ENCODE measurements at places on chromosomes 7 and 10.

- no peak for DNase-seq
Observed at GRCh38 chr7:116461500-116461899, 38.0 kb upstream of the CAV2 start.

- DNase-seq = no peak
Observed at GRCh38 chr7:75982306-75983064, 11.9 kb downstream of the TMEM120A start.

- DNase-seq = peak; percentile 7
Observed at GRCh38 chr10:33211106-33211878, 123.2 kb downstream of the NRP1 start.

DNA sequence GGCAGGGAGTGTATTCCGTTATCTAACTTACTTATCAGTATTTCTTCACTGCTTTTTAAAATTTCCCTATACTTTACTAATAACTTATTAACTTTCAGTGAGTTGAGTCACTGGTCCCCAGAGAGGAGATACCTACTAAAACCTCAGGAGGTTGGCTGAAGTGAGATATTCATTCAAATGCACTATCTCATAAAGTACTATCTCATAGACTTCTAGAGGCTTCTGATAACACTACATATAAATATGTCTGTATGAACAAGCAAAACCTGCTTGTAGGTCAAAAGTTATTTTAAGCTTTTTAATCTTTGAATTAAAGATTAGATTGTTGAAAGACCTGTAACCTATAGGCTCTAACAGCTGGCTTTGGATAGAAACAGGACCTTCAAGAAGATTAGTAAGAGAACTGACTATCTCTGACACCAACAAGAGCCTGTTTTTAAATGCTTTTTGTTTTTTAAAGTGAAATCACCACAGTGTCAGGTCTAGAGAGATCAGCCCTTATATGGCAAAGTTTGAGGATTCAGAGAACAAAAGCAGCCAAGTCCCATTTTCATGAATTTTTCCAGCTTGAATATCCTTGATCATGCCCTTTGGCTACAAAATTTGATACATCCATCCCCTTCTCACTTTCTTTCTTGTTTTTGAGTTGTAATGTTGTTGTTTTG is 242.2 kb downstream of the ARL4A start:
- no peak for DNase-seq

DNA sequence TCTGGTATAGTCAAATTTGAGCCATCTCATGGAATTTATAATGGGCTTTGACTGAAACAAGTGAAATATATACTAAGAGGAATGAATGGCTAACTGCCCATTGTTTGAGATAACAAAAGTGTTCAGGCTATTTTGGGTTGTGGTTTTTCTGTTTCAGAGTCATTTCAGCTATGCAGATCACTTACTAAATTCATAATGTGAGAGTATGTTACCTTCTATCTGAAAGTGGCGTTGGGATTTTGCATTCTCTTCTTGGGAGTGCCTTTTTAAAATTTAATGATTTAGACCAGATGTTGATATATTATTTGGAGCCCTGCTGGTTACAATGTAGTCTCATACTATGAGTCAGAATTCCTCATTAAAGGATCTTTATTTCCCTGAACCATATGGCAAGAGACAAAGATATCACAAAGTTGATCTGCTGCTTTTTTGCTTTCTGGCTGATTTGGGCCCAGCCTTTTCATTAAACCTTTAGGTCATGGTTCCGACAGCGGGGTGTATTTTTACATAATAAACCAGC is 10.4 kb downstream of the VCL start:
- no peak for DNase-seq

DNA sequence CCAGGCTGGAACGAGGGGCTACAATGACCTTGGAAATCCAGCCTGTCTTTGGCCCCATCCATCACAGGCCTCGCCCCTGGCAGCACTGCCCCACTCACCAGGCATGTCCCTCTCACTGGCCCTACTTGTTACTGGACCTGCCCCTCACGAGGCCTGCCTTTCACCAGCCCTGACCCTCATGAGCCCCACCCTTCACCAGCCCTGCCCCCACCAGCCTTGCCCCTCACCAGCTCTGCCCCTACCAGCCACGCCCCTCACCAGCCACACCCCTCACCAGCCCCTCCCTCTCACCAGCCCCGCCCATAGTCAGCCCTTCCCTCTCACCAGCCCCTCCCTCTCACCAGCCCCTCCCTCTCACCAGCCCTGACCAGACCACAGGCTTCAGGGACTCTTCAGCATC is 57.8 kb downstream of the COL26A1 start:
- no peak for DNase-seq

- no peak for DNase-seq
Observed at GRCh38 chr7:90660819-90661218, 64.7 kb downstream of the CDK14 start.

DNA sequence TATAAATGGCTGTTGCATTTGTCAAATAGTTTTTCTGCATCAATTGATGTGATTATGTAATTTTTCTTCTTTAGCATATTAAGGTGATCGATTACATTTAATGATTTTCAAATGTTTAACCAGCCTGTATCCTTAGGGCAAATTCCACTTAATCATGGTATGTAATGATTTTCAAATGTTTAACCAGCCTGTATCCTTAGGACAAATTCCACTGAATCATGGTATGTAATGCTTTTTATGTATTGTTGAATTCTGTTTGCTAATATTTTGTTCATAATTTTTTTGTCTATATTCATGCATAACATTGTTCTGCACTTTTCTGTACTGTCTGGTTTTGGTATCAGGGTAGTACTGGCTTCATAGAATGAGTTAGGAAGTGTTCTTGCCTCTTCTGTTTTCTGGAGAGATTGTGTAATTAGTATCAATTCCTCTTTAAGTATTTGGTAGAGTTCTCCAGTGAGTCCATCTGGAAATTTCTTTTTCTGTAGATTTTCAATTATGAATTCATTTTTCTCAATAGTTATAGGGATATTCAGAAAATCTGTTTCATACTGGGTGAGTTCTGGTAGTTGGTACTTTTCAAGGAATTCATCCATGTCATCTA is 393.2 kb upstream of the FOXK1 start:
- no peak for DNase-seq

DNA sequence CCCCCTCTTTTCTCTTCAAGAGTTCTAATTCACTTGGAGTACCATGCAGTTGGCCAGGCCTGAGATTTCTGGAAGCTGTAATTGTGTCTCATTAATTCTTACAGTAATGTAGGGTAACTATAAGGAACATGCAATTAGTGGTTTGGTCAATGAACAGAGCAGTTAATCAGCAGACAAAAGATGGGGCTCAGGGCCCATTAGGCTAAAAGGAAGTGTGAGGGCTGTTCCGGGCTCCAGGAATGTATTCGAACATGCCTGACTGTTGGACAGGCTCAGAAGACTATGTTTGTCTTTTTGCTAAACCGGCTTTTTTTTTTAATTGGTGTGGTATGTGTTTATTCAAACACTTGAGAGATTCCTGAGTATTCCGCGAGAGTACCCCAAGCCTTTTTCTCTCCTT is 42.5 kb upstream of the FZD8 start:
- DNase-seq = no peak

DNA sequence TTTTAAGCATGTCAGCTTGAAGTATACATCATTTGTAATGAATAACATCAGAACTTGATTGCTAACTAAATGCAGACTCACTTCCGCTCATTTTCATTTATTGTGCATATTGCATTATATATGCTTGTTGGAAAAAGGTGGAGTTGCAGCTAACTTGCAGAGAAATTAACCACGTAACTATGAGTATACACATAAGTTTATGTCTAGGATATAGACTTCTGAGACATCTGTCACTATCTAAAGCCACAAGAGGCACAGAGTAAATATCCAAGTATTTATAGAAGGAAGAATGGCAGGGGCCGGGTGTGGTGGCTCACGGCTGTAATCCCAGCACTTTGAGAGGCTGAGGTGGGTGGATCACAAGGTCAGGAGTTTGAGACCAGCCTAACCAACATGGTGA is 47.3 kb downstream of the TNPO3 start:
- DNase-seq = no peak

GRCh38 chr10:2210088-2210487 is 472.8 kb upstream of the ADARB2 start:
- no peak for DNase-seq

GRCh38 chr10:47269294-47269693 is 30.7 kb upstream of the GDF10 start:
- DNase-seq = no peak

- DNase-seq = no peak
Observed at GRCh38 chr7:69880840-69881239, 282.6 kb downstream of the AUTS2 start.

DNA sequence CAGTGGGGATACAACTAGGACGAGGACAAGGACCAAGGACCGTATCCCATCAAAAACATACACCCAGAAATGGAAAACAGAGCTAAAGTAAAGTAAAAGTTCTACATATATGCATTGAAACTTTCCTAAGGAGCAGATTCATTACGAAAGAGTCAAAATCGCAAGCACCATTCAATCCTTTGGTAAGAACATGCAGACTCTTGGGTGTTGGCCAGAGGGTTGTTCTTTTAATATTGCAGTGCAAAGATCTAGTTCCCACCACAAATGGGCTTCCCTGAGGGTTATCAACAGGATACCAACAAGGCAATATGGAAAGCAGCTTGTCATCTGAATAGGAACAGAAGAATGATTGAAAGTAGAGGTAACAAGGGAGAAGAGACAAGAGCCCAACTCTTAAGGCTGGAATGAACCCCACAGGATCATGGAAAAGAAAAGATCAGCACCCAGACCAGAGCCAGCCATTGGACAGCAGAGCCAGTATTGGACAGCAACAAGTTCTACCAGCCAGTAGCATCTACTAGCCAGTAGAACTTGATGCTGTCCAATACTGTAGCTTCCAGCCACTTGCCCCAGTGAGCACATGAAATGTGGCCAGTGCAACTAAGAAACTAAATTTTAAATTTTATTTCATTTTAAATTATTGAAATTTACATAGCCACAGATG is 66.0 kb downstream of the OSBPL3 start:
- DNase-seq = no peak

- no peak for DNase-seq
Observed at GRCh38 chr10:14617852-14618251, 156.8 kb downstream of the FAM107B start.

GRCh38 chr10:132336919-132337407 is 5.0 kb downstream of the LRRC27 start:
- peak; percentile 8 for DNase-seq

DNA sequence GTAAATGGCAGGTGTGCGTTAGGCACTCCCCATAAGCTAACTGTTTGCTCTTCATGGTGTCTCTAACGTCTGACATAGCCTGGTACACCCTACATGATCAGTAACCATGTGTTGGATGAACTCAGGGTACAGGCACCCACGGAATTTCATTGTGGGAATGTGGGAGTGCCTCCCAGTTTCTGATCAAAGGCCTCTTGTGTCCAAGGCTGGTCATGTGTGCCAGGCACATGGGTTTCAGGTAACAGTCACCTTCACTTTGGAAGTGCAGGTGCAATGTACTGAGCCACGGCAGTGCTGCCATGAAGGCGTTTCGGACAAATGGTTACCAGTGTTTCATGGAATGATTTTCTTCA is 298.3 kb downstream of the DNAJB6 start:
- DNase-seq = no peak

DNA sequence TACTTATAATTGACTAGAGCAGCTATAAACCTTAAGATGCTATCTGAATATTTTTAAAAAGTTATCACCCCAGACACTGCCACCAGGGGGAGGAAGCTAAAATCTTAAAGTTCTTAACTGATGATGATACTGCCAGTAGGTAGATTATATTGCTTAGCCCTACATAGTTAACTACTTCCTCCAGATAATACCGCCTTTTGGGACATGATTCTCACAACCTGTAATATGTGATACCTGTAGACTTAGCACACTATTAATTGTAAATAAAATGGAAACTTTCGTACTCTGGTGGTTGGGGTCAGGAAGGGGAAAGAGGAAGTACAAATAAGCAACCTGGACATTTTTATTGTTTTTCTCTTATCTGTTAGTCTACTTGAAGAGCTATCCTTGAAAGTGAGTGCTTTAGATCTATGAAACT is 268.9 kb downstream of the ADK start:
- peak; percentile 53 for DNase-seq

- DNase-seq = no peak
Observed at GRCh38 chr7:17229228-17229627, 69.2 kb upstream of the AHR start.
